ENCODE measurements at places on chromosomes 1 and 21.

GRCh38 chr1:6246497-6247467 is 2.8 kb downstream of the HES3 start:
- peak; percentile 77 for DNase-seq

- peak; percentile 72 for DNase-seq
Measured at GRCh38 chr1:192809307-192810252, 741 bp downstream of the RGS2 start.

DNA sequence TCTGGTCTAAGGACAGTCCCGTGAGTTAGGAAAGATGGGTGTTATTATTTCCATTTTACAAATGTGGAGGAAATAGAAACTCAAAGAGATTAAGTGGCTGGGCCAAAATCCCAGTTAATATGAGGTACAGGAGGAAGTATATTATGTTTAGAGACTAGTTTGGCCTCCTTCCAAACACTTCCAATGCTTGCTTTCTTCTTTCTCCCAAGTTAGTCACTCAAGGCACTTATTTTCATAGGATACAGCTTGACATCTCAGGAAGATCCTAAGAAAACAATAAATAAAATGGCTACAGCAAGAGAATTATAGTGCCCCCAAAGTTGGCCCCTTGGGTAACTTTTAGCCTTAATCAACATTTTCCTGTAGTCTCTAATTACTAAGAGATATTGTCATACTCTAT is 47.5 kb upstream of the IPO9 start:
- DNase-seq: no peak

DNA sequence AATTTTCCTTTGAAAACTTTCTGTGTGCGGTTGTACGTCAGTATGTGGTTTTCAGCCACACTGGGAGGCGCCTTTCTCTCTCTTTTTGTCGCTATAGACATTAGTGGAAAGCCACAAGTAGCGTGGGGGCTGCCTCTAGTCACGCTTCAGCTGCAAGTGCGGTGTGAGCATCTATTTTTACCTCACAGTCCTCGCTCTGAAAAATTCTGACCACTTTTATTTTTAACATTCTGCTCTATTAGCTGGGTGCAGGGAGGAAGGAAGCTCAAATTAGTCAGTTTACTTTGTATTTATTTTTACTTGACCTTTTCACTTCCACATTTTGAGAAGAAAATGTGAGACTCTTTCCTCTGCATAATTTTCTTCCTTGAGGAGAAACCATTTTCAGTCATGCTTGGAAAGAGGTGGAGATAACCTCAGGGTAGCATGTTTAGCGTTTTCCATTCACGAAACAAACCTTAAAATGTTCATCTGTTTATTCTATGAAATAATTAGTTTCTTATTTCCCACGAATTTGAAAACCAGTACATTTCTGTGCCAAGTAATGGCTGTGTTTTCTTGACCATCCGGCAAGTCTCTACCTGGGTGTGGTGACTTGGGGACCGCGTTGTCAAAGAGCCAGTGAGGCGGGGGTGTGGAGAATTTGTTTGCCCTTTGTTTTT is 35.6 kb downstream of the ADARB1 start:
- DNase-seq: no peak

DNA sequence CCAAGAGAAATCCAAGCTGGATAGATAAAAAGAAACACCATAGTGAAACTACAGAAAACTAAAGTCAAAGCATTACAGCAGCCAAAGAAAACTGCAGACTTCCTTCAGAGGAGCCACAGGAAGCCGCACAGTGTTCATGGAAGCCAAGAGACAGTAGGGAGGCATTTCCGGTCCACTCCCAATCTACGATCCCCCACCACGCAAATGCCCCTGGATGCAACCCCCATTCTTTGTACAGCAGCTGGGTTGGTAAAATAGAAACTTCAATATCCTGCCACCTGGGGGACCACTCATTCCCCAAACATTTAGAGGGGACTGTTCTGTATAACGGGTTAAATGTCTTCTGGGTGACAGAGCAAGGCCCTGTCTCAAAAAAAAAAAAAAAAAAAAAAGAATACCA is 43.9 kb upstream of the TSPEAR start:
- peak; percentile 87 for DNase-seq

DNA sequence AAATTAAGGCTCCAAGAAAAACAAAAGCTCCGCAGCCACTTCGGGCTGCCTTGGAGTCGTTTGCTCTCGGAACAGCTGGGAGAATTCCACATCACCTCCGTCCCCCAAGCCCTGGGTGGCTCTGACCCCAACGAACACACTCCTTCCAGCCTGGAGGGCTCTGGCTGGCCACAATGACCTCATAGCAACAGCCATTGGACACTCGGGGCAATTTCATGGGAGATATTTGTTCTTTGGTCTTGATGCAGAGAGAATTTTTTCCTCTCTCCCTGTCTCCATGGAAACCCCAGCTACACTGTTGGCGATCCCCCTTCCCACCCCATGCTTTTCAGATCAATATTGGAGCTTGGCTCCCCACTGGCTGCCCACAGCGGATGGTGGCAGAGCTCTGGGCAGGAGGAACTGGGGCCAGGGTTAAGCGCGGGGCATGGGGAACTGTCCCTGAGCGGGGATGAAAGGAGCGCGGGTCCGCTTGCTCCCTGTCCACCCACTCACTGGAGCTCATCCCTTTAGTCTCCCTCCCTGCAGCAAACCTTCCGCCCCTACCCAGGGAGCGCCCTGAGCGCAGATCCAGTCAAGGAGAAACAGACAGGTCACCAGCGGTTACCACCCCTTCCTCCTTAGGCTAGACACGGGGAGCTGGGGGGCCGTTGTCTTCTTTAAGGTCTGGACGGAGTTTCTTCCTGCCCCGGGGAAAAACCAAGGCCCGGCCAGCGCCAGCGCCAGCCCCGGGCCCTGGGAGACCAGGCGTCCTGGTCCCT is 1.2 kb downstream of the WNT4 start:
- no peak for DNase-seq

DNA sequence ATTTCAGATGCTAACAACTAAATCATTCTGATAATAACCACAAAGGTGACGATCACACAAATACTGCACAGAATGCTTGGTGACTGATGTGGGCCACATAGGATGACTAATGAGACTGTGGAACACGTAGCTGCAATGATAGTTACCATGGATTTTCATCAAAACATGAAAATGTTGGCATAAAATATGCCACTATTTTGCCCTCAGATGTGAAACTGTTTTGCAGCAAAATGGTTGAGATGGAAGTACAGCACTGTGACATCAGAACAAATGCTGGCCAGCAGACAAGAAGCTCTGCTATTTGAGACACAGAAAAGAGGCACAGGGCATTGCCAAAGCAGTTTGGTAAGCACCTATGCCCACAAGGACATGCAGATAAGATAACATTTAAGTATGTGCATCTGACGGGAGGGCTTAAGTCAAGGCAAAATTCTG is 83.8 kb downstream of the NIBAN1 start:
- peak; percentile 85 for DNase-seq

GRCh38 chr1:84598846-84599741 is 24.9 kb upstream of the CTBS start:
- DNase-seq: peak; percentile 86

GRCh38 chr1:6345009-6345408 is 48.6 kb downstream of the ACOT7 start:
- DNase-seq: no peak

GRCh38 chr21:31052489-31053142 is 14.3 kb upstream of the KRTAP19-8 start:
- DNase-seq: no peak

DNA sequence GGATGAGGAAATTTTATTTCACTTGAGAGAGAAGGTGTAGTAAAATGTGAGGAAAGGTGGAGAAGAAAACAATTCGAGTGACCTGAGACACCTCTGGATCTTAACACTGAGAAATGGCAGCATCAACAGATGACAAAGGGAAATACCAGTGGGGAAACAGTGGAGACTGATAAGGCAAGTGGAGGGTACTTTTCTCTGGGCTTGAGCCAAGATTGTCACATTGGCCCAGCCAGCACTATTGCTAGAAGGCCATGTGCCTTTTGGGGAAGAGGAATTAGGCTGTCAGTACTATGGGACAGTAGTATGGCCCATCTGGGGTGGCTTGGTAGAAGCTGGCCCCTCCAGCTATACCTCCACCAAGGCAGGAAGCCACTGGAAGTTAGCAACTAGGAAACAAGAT is 8.4 kb downstream of the SYPL2 start:
- no peak for DNase-seq

DNA sequence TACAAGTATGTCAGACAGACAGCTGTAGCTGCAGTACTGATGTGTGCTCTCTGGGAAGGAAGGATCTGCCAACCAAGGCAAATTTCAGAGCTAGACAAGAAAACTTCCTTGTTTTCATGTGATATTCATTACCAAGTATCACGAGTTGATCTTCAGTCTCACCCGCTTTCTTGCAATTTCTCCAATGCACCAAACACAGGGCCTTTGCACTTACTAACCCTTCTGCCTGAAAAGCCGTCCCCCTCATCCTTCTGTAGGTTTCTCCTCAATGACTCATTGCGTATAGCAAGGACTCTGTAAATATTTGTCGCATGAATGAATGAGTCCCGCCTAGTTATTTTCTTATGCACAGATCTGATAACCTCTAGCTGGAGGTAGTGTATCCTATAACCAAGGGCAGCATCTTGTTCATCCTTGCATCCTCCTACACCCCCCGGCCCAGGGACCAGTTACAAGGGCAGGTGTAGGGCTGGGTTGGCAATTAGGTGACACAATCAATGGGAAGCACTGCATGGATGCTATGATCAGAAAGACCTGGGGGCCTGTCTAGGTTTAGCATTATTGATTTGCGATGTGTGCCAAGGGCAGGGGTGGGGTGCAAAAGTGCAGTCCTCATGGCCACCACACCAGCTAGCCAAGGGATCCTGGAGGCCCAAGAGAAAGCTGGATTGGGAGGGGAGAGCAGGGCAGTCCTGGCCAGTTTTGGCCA is 51.4 kb upstream of the GPR157 start:
- DNase-seq: peak; percentile 61

DNA sequence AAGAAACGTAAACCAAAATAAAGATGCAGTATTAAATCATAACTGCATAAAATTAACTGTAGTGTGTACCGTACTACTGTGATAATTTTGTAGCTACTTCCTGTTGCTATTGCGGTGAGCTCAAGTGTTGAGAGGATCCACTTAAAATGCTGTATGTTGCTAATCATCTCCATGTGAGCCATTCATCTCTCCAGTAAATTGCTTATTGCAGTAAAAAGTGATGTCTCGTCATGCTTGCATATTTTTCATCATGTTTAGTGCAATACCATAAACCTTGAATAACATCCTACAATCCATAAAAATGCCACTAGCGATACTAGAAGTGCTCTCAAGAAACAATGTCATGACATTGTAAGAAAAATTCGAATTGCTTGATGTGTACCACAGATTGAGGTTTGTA is 66.3 kb downstream of the RAVER2 start:
- DNase-seq: no peak

DNA sequence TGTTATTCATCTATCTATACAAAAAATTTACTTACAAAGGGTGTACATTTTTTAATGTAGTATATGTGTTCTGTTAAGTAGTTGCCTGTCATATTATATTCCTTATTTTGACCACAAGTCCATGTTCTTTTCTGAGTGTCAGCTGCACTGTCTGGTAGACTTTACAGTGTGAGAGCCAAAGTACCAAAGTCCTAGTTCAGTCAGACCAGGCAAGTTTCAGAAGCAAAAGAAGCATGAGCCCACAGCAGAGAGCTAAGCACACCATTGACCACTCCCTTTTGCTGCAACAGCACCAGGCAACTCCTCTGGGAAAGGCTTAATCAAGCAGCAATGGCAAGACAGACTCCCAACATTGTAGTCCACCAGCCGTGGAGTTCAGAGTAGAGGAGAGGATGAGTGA is 631.9 kb upstream of the PKN2 start:
- no peak for DNase-seq

- DNase-seq: no peak
Measured at GRCh38 chr21:44377201-44377921, 23.9 kb downstream of the TRPM2 start.

- DNase-seq: no peak
Measured at GRCh38 chr1:98896711-98897445, 107.8 kb downstream of the PLPPR5 start.

DNA sequence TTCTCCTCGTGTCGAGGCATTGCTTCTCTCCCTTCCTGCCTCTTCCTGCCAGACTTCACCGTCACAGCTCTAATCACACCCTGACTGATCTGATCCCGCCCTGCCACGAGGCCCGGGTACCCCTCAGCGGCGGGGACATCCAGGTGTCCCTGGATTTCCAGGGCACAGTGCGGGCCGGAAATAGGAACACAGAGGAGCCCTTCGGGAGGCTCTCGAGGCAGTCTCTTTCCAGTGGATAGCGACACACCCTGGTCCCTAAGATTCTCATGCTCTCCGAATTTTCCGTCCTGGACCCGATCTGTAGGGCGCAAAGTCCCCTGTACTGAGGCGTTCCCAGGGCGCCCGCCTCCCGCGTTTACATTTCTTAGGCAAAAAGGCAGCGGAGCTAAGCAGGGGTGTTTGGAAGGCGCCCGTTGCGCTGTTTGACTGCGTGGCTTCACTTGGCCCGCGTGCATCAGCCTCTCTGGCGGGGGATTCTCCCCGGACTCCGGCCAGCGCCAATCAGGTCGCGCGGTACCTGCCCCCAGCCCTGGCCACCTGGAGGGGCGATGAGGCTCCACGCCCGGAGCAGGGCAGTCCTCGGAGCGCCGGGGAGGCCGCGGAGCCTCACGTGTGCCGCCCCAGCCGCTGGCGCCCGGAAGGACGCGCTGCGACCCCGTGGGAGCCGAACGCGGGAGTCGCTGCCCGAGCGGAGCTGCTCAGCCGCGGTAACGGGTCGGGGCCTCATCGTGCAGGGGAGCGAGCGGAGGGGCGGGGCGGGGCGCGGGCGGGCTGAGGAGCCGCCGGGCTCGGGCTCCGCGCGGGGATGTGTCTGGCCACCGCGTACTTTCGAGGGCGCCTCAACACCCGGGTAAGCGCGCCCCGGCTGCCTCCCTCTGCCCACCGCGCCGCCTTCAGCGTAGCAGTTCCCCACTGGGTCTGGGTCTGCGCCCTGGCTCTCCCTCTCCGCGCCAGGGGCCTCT is at the start of gene FAM163A:
Gene FAM163A (plus strand): TSS at position 575 of the 962 bp plus-strand sequence. CDS start 69,807 bp downstream, outside the sequence.
- DNase-seq: no peak

DNA sequence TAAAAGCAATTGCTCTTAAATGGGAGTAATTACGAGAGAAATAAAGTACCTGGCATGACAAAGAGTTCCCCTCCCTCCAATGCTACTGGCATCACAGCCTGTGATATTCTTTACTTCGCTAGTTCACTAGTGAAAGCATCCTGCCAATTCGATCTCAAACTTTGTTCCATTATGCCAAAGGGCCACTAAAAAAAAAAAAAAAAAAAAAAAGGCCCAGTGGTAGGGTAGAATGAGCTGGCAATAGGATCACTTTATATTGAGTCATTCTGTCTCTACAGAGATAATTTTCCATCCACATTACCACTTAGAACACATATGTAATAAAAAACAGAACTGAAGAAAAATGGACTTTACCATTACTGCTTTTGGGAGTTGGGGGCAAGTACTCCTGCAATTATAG is 11.2 kb downstream of the PUM1 start:
- DNase-seq: peak; percentile 35

DNA sequence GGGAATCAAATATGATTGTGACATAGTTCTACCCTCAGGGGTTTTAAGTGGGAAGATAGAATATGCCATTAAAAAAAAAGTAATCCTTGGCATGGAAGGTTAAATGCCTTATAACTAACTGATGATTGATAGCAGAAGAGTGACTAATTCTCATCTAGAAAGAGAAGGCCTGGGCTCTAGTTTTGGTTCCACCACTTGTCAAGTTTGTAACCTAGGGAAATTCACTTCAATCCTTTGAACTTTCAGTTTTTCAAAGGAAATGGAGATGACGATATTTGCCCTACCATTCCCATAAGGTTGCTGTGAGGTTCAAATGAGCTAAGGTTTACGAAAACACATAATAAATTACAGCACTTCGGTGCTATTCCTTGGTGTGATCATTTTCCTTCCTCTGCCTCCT is 88.5 kb downstream of the GPR88 start:
- no peak for DNase-seq
